ENCODE measurements at places on chromosomes 13 and 19. TPM values are rescaled to one million over a fixed set of nuclear protein-coding genes. Genes with fewer than 3 reads are reported as not detected.

The NECTIN2 gene
- polyA plus RNA-seq: 80.6 TPM

The ZNF536 gene
- not detected for polyA plus RNA-seq

- no peak for DNase-seq
These were observed 20.0 kb downstream of the ZNF780B start for GRCh38 chr19:40035996-40036395.

The F2RL3 gene
- polyA plus RNA-seq: not detected

The ZNF296 gene
- polyA plus RNA-seq: 0.09 TPM

- no peak for DNase-seq
These were observed 64.0 kb downstream of the SERP2 start for GRCh38 chr13:44437356-44438233.

- DNase-seq: no peak
These were observed 1.5 kb downstream of the SIN3B start for GRCh38 chr19:16830679-16831078.

The KL gene
- polyA plus RNA-seq: not detected

The TEX26 gene
- not detected for polyA plus RNA-seq

DNA sequence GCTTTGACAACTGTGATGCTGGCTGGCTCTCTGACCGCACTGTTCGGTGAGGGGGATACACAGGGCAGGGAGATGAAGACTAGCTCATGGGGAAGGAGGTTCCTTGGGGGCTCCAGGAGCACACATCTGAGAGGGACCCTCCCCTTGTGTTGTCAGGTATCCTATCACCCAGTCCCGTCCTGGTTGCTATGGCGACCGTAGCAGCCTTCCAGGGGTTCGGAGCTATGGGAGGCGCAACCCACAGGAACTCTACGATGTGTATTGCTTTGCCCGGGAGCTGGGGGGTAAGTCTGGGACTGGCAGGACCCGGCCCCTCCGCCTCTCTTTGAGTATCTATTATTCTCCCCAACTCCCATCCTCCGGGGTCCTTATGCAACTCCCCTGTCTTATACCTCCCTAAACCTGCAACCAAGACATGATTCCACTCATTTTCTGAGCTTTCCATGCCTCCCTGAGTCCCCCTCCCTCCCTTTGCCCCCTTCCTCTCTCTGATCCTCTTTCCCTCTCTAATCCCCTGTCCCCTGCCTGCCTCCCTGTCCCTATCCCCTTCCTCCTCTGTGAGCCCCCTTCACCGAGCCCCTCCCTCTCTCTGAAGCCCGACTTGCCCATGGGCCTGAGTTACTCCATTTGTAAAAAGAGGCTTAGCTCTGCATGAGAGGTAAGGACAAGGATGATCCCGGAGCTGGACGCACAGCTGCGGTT, 12.5 kb downstream of the NCAN start:
- no peak for DNase-seq

DNA sequence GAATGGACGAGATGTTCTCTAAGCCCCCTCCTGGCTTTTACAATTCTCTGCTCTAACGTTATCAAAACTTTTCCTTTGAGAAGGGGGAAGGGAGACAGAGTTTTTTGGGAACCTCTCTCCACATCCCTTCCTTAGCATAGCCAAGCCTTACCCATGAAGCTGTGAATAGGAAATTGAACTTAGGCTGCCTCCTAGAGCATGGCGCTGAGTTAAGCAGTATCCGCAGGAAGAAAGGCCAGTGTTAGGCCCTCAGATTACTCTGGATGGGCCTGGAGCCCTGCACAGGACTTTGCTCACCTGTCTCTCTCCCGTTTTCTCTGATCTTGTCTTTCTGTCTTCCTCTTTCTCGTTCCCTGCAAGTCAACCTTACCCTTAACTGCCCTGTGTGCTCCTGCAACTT, 39.6 kb downstream of the CYP2B6 start:
- no peak for DNase-seq

DNA sequence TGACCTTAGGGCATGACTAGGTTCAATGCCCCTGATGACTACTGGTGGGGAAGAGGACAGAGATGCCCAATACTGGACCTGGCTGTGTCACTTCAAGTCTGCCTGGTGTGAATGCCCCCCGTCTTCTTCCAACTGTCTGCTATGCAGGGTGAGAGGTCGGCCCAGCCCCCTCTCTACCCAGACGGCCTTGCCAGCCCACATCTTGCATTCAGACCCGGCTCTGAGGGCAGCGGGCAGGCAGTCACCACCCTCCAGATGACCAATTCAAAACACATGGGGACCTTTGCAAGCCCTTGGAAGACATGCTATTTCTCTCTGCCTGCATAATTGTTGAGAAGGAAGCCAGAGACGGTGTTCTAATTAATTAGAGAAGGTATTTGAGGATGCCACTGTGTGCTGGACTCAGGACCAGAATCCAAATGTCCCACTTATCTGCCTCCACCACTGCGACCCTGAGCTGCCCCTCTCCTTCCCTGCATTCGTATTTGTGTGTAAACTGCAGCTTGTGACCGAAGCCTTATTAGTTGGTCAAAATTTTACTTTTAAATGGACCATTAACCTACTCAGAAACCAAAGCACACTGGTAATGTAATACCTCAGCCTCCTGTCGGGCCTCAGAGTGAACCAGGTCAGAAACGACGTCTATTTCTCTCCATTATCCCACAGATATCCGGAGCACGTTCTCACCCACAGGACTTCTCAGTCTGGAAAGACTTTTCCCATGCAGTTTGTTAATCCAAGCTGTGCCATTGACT, 407.0 kb downstream of the ZNF536 start:
- no peak for DNase-seq

DNA sequence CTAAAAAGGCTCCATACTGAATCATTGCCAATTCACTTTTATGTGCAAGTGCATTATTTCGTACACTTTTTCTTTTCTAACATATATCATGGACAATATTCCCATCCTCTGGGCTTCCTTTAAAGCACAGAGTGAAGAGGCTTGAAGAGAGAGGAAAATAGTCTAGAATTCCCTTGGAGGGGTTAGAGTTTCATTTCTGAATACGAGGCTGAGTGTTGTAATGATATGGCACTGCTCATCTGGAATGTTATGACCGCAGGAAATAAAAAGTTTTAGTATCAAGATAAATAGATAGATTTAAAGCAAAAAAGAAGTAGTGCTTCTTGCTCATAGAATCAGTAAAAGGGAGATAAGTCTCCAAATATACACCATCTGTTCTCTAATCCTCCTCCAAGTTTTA, 412.3 kb upstream of the SLITRK1 start:
- DNase-seq: no peak

GRCh38 chr13:59946944-59947343, 216.8 kb downstream of the DIAPH3 start:
- peak; percentile 12 for DNase-seq

DNA sequence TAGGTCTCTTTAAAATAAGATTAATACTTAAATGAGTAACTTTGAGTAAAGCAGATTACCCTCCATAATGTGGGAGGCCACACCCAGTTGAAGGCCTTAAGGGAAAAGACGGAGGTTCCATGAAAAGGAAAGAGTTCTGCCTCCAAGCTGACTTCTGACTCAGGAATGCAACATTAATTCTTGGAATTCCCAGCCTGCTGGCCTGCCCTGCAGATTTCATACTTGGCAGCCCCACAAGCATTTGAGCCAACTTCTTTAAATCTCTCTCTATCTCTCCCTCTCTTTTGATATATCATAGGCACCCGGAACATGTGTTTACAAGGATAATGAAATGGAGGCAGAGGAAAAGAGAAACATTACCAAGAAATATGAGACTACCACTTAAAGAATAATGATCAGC, 902.3 kb upstream of the MIR17HG start:
- DNase-seq: peak; percentile 83

DNA sequence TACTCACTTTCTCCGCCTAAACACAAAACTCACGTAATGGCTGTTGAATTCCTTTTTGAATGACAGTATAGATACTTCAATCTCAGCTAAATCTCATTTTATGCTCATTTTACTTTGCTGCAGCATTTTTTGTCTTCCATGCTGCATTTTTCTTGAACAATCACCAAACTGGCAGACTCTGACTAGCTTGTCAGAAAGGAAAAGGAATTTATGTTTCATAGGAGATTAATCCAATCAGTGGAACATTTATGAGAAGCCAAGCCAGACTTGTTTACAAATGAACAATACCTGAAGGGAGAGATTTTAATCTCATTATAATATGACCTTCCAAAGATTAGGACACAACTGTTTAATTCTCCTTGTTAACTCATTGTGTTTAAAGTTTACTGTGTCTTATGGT, 1044.3 kb downstream of the DIAPH3 start:
- DNase-seq: no peak

- no peak for DNase-seq
These were observed 46.0 kb downstream of the ATP11A start for GRCh38 chr13:112735791-112736190.

- no peak for DNase-seq
These were observed 47.4 kb downstream of the NDFIP2 start for GRCh38 chr13:79528356-79528755.

The RBM26 gene
- polyA plus RNA-seq: 7.9 TPM

The FFAR2 gene
- polyA plus RNA-seq: not detected

GRCh38 chr13:27406178-27406939, 18.1 kb upstream of the GTF3A start:
- no peak for DNase-seq

The TUBA3C gene
- polyA plus RNA-seq: not detected

DNA sequence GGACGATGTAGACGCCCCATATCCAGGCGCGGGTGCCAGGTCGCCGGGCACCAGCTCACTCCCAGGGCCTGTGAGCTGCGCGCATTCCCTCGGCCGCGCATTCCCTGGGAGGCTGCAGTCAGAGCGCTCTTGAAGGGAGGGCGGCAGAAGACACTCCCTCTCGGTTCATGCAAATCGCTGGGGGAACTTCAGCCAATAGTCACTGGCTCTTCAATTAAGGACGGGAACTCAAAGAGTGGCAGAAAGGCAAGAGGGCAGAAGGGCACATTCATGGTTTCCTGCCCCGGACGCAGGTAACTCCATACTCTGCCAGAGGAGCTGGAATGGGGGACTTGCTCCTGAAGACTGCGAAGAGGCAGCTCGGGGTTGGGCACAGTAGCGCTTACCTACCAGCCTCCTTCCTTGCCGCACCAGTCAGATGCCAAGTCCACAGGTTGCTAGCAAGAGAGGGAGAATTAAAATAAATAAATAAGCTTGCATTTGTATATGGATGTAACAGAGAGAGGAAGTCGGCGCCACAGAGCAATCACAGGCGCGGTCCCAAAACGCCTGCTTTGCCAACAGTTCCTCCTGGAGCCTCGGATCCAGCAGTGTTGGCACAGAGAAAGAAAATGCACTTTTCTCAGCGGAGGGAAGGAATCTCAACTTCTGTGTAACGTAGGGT, 459 bp downstream of the PCDH20 start:
- no peak for DNase-seq

DNA sequence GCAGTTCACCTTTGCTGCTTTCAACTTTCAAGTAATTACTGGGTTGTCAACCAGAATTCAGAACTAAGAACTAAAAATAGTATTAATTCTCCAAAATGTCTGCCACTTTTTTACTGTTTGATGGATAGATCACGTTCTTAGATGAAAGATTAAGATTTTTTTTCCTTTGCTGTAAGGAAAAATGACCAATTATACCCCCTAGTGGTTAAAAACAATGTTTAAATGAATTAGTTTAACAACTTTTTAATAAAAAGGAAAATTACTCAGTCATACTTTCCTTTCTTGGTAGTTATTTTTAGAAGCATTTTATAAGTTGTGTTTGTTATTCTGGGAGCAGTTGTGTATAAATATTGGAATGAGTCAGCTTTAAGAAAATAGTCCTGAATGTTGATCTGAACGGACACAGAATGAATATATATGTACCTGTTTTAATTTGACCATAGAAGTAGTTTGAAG, 4.6 kb downstream of the TM9SF2 start:
- no peak for DNase-seq
